ENCODE measurements at places on chromosomes 13 and 19.

DNA sequence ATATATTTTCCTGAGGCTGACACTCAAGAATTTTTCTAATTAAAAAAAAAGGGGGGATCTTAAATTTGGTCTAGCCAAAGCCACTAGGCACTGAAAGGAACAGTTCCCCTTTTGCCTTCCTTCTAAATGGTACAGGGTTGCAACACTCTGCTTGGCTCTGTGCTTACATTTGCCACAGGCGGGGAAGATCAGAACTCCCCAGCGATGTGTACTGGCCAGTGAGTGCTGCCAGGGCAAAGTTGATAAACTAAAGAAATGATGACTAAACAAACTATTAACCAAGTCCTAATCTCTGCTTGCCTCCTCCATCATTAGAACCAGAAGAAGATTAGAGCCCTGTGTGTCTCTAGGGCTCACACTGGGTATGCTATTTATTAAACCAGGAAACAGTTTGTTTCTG, 75.3 kb upstream of the SCEL start:
- no peak for DNase-seq

DNA sequence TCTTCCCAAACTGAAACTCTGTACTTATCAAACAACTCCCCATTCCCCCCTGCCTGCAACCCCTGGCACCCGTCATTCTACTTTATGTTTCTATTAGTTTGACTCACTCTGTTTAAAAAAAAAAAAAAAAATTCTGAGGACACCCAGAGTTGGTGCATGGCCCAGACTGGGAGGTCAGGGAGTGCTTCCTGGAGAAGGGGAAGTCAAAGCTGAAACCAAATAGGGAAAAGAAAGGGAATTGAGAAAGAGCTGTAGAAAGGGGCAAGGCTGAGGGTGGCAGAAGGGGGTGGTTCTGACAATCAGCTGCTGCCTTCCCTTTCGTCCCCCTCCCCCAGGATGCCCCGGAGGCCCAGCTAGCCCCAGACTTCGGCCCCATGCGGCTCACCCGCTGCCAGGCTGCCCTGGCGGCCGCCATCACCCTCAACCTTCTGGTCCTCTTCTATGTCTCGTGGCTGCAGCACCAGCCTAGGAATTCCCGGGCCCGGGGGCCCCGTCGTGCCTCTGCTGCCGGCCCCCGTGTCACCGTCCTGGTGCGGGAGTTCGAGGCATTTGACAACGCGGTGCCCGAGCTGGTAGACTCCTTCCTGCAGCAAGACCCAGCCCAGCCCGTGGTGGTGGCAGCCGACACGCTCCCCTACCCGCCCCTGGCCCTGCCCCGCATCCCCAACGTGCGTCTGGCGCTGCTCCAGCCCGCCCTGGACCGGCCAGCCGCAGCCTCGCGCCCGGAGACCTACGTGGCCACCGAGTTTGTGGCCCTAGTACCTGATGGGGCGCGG, 9.0 kb upstream of the STRN4 start:
- DNase-seq = peak; percentile 55

DNA sequence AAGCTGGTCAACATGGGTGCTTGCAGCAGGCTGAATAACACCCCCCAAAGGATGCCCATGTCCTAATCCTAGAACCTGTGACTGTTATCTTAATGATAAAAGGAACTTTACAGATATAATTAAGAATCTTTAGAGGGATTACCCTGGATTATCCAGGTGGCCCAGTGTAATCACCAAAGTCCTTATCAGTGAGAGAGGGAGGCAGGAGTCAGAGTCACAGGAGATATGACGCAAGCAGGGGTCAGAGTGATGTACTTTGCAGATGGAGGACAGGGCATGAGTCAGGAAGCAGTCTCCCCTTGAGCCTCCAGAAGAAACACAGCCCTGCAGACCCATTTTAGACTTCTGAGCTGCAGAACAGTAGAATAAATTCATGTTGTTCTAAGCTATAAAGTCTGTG, 9.8 kb downstream of the ZNF606 start:
- no peak for DNase-seq

DNA sequence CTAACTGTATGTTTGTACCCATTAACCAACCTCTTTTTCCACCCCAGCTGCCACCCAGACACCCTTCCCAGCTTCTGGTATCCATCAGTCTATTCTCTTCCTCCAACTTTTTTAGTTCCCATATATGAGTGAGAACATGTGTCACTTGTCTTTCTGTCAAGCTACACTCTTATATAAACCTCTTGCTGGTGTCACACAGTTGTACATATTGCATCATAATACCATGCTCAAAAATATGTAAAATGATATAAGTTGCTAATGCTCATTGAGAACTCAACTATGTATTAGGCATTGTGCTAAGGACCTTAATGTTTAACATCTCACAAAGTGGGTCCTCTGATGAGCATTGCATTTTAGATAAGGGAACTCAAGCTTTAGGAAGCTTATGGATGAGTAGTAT, 395.4 kb downstream of the GPC6 start:
- DNase-seq = no peak

DNA sequence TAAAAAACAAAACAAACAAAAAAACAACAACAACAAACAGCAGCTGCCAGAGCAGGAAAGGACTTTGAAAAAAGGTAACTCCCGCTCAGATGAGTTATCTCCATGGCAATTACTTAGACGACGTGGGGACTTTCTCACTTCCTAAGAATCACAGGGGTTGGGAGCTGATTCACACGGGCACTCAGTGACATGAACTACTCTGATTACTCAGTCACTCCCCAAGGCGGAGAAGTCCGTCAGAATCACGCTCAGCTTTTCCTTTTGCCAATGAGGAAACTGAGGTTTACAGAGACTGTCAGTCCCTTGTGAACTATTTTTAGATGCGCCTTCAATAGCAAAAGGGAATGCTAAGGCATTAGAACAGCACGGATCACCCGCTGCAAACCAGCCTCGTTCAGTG, 32.3 kb upstream of the MATK start:
- DNase-seq = peak; percentile 6

GRCh38 chr19:15614507-15615379, at the start of gene CYP4F8:
Gene CYP4F8, plus strand, starts transcription at chr19:15615218. Its CDS starts 399 bp downstream, at chr19:15615617.
- DNase-seq = no peak

DNA sequence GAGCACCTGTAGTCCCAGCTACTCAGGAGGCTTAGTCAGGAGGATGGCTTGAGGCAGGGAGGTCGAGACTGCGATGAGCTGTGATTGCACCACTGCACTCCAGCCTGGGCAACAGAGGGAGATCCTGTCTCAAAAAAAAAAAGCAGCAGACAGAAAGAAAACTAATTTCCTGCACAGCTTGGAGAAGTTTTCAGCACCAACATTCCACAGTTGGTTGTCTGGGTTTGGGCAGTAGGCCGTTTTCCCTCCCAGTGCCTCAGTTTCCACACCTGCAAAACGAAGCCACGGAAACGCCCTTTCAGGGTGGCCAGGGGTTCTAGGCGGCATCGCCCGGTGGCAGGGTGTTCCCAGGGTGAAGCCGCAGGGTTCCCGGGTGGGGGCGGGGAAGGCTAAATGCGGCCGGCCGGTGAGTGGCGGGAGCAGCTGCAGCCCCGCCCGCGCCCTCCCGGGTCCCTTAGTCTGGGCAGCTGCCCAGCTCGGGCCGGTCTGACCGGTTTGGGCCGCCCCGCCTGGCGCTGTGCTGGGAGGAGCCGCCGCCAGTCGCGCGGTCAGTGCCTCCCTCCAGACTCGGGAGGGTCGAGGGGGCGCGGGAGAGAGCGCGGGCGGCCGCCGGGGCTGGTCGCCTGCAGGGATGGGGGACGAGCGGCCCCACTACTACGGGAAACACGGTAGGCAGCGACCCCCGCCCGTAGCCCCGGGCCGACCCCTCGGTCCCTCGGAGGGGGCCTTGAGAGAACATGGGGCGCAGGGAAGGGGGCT, at the start of gene SLC44A2:
SLC44A2 (plus strand) TSS at position 551 of the 759 bp plus-strand sequence; CDS start at position 632, 81 bp downstream.
- DNase-seq = peak; percentile 61

- DNase-seq = no peak
These were observed 16.0 kb downstream of the PRKCSH start for GRCh38 chr19:11451327-11451870.

- peak; percentile 90 for DNase-seq
These were observed at the start of gene ZNF793 for GRCh38 chr19:37506387-37507166. Gene ZNF793, plus strand, starts transcription at chr19:37506939. Its CDS starts 16,501 bp downstream, at chr19:37523440.

GRCh38 chr13:39918620-39919236, 263.3 kb downstream of the COG6 start:
- DNase-seq = no peak

- DNase-seq = no peak
These were observed 48.6 kb upstream of the SHKBP1 start for GRCh38 chr19:40528078-40528477.

DNA sequence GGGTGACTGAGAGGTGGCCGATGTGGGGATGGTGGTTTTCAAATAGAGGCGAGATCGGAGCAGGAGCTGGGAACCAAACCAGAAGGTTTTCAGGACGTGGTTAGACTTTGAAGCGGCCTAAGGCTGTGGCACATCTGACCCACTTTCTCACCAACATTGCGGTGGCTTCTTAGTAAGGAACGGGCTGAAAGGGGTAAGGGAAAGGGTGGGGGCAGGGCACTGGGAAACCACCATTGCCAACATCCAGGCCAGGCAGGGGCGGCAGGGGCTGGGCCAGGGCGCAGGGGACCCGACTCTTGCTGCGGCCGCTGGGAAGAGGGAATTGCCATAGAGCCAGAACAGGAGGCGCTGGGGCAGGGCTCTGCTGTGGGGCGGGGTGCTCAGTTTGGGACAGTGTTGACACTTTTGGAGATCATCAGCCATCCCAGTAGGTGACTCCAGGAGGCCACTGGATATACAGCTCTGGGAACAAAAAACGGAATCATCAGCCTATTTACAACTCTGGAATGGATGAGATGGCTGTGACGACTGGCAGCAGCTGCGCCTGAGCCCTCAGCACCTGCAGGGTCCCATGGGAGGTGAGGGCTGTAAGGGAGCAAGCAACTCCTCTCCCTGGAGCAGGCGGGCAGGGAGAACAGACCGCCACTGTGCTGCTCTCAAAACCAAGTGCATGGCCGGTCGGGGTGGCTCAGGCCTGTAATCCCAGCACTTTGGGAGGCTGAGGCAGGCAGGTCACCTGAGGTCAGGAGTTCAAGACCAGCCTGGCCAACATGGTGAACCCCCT, 52.2 kb downstream of the IRS2 start:
- no peak for DNase-seq

GRCh38 chr13:104382951-104383350, 1316.7 kb upstream of the SLC10A2 start:
- peak; percentile 55 for DNase-seq

DNA sequence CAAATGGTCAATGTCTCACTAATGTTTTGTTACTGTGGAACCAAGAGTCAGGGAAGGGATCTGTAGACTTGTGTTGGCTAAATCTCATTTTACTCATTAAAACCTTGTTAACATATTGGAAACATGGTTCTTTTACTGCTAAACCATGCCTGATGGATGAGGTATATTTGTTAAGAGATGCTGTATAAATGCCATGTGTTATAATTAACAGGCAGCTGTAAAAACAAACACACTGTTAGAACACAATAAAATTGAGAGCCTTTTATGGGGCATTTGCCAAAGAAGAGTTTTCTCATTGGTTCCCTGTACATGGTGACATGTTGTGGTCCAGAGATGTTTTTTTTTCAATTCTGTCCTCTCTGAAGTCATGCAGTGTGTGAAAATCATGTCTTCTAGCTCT, 121.9 kb downstream of the ESD start:
- DNase-seq = no peak

Measured in astrocyte of the spinal cord (primary cell).